ENCODE measurements at places on chromosomes 4 and X.

DNA sequence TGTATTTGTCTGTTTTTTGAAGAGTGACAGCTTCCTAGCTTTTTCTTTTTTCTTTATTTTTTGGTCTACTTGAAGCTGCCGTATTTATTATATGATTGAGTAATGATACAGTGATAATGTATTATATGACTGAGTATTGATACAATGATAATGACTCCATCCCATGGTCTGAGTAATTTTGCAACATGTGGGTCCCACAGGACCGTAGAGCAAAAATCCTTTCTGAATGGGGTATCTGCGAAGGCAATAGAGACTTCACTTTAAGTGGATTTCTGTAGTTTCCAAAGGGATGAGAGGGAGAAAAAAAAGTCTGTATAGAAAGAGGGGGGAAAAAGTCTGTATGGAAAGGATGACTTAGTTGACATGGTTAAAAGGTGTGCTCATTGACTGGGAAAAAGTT, 41.0 kb downstream of the SLIT2 start:
- no peak for DNase-seq

- no peak for DNase-seq
Observed at GRCh38 chrX:133638285-133638684, 223.0 kb upstream of the GPC4 start.

- no peak for DNase-seq
Observed at GRCh38 chr4:1856943-1857699, 1.2 kb upstream of the LETM1 start.

- no peak for DNase-seq
Observed at GRCh38 chrX:101691835-101692234, 32.2 kb upstream of the ARMCX2 start.

DNA sequence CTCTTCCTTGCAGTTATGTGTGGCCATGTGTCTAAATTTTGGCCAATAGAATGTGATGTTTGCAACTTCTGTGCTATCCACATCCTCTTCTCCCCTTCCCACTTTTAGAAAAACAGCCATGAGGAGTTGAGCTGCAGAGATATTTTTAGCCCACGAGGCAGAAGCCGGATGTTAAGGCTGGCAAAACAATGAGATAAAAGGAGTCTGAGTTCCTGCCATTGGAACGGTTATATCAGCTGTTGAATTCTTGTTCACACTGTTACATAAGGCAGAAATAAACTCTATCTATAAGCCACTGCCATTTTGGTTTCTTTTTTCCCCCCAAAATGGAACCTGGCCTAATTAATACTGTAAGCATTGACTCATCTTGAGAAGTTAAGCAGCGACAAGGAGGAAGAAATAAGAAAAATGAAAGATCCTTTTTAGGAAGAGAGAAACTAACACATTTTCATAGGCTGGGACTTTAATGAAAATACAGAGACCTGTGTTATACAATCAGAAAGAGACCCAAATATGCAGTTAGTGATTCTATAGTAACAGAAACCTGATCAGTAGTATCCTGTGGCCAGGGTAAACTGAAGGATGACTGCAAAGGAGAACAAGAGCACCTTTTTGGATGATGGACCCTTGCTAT, 200.5 kb downstream of the INPP4B start:
- DNase-seq, result no peak

GRCh38 chr4:2516635-2517034, 19.8 kb upstream of the FAM193A start:
- DNase-seq, result no peak

GRCh38 chr4:20493761-20494353, 206.4 kb upstream of the PACRGL start:
- DNase-seq, result no peak

- DNase-seq, result no peak
Observed at GRCh38 chr4:183532821-183533220, 28.0 kb downstream of the ING2 start.

DNA sequence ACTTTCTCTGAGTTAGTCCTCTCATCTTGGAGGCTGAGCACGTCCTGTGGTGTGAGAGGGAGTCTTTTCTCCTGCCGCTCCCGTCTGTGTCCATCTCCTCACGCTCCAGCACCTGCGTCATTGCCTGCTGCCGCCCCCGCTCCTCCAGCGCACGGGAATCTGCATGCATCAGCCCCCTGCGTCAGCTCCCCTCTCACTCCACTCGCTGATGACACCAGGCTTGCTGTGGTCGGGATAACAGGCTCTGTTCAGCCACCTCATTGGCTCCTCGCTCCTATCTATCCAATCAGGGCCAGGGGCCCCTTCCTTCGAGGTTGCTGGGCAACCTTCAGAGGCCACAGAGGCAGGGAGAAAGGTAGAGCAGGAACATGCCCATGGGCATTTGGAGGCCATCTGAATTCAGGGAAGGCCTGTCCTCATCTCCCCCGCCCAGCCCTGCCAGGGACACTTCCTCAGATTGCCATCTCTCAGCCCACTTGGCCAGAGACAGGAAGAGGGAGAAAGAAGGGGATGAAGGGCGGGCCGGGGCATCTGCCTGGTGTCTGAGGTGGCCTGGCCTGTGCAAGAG, 9.3 kb downstream of the ZNF185 start:
- no peak for DNase-seq

DNA sequence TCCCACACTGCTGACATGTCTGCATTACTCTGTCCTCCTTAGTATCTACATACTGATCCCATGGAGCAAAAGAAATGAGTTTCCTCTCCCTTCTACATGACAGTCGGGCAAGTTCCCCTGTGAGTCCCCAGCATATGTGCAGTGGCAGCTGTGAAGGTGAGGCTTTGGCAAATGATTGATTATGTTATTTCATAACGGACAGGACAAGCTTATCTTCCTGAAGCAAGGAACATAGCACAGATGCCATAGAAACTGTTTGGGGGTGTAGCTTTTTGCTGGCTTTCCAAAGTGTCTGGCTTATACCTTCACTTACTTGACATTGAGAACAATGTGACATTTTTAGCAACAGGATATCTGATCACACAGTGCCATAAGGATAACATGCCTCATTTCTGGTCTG, 136.8 kb upstream of the PDLIM3 start:
- no peak for DNase-seq

DNA sequence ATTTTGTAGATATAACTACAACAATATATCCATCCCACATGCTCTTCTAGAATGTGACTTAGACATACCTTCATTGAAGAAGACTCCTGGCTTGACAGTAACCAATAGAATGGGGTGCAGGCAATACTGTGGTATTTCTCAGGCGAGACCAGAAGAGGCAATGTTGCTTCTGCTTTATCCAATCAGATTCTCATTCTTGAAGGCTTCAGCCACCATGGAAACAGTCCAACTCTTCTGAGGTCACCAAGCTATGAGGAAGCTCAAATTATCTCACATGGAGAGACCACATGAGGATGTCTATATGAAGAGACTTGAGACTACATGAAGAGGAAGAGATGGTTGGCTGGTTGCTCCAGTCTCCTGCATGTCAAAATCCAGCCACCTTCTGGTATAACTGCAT, 469.9 kb downstream of the PCDH10 start:
- no peak for DNase-seq

DNA sequence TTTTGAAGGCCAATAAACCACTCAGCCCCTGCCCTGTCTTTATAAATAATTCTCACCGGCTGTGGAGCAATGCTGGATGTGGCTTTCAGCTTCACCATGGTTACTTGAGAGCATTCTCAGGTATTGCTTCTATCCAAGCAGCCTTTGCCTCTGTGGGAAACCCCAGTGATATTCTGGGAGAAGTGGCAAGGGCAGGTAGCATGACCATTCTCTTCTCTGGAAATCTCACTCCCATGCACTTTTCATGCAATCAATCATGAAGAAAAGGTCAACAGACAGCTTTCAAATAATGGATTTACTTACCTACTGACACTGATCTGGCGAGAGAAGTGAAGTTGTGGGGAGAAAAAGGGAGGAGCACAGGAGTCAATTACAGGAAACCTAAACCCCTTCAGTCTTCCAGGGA, 49.5 kb downstream of the UNC5C start:
- no peak for DNase-seq

GRCh38 chr4:26741491-26741871, 119.2 kb upstream of the STIM2 start:
- DNase-seq, result no peak

- DNase-seq, result no peak
Observed at GRCh38 chr4:187166886-187167512, 443.3 kb upstream of the FAT1 start.

DNA sequence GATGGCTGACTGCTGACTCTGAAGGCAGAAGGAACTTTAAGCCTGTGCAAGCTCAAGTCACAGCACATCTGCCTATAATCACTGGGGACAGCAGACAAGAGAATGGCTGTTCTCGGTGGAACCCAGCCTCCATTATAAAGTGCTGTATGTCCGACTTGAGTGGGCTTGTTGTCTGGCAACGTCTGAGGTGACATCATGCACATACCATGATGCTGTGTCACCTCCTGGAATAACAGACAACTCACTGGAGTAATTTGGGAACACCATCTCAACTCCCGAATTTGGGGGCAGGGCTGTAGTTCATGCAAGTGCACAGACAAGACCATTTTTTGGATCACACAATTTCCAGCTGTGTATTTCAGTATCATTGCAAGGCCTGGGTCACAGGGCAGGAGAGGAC, 59.8 kb upstream of the GPM6B start:
- DNase-seq, result peak; percentile 52

GRCh38 chr4:96486563-96486962, 646.7 kb downstream of the PDHA2 start:
- DNase-seq, result no peak

GRCh38 chr4:153530284-153530999, 64.3 kb downstream of the TMEM131L start:
- no peak for DNase-seq

DNA sequence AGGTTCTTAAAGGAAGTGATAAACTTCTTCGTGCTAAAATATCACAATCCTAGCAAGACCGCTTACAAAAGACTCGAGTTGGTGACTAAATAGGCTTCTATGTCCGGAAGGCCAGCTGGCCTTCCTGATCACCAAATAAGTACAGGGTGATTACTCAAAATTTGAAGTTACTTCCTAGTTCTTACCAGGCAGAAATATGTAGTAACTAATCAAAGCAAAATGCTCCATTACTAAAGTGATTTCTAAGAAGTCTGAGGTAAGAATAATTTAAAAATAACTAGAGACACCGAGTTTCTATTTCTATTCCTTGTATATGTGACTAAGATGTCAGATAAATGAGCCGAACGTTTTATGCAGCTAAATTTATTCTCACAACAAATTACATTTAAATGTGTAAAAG, 62.2 kb downstream of the NSUN7 start:
- DNase-seq, result no peak

DNA sequence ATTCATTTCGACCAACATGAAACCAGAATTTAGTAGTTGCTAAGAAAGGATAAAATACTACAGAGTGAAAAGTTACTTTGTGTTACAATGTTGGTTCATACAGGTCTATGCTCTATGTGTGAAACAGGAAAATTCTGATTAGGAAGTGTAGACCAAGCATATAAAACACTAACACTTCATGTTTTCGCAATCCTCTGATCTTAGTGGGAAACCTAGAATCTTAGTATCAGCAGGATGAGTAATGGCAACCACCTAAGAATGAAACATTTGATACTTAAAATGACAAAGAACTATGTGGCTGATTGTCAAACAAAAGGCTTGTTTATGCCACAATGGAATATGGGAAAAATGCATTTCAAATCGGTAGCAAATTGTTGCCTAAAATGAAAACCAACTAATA, 116.1 kb downstream of the AMMECR1 start:
- DNase-seq, result no peak

DNA sequence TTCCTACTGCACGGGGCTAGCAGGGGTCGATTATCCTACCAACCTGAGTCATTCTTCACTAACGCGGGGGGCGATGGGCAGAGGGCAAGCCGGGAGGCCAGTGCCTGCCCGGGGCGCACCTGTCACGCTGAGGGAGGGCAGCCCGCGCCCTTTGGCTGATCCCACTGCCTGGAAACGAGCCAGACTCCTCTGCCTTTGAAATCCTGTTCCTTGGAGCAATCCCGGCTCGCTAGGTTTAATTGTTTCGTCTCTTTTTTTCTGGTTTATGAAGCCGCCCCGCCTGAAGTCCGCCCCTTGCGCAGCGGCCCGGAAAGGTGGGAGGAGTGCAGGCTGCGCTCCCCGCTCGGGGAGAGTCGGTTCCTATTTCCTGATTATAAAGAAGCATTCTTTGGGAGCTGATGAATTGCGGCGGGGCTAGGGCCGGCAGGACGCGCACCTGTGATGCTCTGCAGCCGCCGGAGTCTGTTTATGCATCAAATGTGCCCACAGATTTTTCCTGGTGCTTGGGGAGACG, 484.2 kb downstream of the BCOR start:
- DNase-seq, result no peak

DNA sequence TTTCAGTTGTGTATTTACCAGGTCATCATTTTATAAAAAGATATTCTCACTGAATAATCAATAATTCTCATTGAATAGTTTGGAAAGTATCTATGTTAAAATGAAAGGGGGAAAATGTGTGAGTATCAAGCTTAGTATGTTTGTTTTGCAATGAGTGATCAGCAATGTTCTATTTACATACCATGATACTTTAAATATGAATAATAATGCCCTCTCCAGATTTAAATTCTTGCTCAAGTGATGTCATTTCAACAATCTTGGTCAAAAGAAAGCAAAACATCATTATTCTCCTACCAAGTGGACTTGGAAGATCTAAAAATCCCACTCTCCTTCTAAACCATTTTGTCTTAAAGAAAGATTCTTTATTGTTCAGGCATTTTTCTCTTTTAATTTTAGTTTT, 42.1 kb upstream of the ANKRD50 start:
- DNase-seq, result no peak

DNA sequence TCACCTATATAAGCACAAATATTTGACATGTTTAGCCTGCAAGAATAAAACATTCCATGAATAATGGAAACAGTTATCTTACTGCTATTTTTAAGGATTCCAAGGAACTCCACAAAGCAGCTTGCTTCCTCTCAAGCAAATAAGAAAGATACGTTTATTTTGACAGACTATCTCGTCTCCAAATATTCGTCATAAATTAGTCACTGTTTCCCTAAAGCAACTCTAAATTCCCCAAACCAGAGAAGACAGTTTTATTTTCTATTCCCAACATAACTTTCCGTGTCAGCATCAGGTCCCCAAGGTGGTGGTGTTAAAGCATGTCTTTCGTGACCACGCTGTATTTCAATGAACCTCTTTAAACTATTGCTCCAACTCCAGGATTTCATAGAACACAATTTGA, 24.3 kb upstream of the DKK2 start:
- no peak for DNase-seq

DNA sequence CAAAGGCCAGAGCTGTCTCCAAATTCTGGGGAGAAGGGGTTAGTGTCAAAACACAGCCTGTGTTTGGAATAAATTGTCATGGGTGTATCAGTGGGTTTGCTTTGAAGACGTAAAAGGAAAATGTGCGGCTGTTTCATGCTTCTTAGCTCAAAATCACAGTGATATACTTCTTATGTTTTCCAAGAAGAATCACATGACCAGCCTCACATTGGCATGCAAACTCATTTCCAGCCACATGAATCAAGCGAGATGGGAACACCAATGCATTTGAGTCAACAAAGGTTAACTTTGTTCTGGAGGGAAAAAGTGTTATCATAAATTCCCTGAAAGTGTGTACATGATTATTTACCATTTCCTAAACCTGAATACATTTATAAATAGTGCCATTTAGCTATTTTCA, 19.0 kb upstream of the SPP1 start:
- no peak for DNase-seq

GRCh38 chr4:152700151-152700550, 20.4 kb upstream of the TMEM154 start:
- DNase-seq, result no peak

Measured in keratinocyte (primary cell).